ELR (cell line): ENCODE measurements at places on chromosomes 4 and X.

GRCh38 chr4:43456383-43456782 lies 563.9 kb downstream of the GRXCR1 start:
- DNase-seq, result peak; percentile 81

DNA sequence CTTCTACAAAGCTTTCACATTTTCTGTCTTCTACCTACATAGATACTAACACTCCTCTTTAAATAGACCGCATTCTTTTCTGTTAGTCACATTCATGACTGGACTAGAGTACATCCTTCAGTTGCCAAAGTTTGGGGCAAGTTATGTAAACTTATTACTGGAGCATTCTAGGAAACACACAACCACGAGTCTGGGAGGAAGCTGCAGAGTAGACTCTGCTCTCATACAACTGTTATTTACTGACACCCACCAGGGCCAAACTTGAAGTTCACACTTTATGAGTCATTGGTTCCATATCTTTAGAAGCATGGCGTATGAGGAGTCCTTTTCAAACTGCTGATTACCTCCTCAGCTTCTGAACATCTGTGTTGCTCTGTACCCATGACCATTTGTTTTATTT lies 87.0 kb downstream of the RNF150 start:
- DNase-seq, result peak; percentile 70

- peak; percentile 23 for DNase-seq
Measured at GRCh38 chr4:107740950-107741701, 21.1 kb upstream of the PAPSS1 start.

DNA sequence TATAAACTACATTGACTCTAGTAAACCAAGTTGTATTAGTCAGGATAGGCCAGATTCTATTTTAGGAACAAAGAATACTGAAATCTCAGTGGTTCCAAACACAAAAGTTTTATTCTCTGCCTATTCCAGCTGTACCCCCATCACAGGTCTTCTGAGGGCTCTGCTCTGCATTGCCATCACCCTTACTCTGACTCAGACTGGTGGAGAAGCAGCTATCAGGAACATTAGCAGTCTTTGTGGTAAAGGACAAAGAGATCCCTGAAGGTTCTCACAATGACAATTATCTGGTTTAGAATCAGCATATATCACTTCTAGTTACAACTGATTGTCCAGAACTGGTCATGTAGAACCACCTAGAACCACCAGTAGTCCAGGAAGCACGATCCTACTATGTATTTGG lies 251.1 kb downstream of the GLUD2 start:
- no peak for DNase-seq

DNA sequence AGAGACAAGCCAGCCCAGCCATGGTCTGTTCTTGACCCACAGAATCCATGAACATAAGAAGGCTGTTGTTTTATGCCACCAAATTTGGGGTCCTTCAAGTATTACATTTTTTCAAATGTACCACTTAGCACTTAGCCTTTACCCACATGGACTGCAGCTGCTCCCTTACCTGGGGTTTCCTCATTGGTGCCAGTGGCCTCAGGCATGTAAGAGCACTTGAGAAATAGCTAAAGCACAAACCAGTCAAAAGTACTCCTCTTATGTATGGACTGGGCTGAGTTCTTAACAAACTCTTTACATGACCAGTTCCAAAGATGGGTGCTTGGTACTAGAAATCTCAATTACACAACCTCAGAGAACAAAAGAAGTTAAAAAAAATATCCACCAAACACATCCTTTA lies 77.6 kb upstream of the MAP3K15 start:
- DNase-seq, result no peak

DNA sequence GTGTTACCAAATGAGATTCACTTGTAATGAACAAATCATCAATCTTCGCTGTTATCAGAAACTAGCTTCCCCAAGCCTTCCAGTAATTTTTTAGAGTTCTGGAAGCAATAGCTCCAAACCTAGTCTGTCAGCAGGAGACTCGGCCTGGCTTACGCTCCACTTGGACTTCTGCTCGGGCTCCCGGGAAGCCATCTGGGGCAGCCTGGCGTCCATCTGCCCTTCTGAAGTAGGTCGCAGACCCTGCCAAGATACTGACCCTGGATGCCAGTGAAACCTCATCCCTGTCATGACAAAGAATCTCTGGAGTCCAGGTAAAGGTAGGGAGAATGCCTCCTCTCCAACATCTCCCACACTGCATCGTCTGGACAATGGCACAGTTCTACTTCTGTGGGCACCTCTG lies 493.8 kb upstream of the ZFP42 start:
- no peak for DNase-seq

- no peak for DNase-seq
Measured at GRCh38 chr4:90495936-90496335, 368.7 kb downstream of the CCSER1 start.

DNA sequence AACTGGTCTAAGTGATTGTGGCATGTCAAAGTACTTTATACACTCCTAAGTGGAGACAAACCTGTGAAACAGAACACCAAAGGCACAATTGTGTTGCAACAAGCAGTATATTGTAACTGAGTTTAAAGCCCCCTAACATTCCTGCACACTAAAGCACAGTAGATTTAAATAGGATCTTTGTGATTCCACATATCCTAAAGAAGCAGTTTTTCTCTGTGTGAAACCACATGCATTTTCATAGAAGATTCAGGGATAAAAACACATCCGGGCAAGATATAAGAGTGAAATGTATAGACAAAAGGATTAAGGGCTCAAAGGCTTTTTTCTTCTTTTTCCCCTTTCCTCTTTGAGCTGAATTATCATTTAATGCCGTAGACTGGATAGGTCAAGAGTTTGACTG lies 82.2 kb downstream of the ANK2 start:
- DNase-seq, result no peak

- no peak for DNase-seq
Measured at GRCh38 chr4:45701621-45702020, 422.2 kb downstream of the GABRG1 start.

GRCh38 chrX:130738638-130739195 lies 164.3 kb downstream of the ENOX2 start:
- no peak for DNase-seq

DNA sequence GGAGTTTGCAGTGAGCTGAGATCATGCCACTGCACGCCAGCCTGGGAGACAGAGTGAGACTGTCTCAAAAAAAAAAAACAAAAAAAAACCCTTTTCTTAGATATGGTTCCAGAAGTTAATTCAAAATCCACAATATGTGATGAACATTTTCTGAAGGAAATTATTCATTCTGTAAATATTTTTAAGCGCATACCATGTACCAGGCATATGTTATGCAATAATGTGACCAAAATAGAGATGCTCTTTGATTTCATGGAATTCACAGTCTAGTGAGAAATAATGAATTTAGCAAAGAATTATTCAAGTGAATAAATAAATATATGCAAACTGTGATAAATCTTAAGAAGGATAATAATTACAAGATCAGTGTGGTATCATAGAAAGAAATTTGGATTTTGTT lies 174.7 kb downstream of the GC start:
- DNase-seq, result peak; percentile 38

- no peak for DNase-seq
Measured at GRCh38 chr4:176645246-176645960, 147.3 kb downstream of the VEGFC start.

DNA sequence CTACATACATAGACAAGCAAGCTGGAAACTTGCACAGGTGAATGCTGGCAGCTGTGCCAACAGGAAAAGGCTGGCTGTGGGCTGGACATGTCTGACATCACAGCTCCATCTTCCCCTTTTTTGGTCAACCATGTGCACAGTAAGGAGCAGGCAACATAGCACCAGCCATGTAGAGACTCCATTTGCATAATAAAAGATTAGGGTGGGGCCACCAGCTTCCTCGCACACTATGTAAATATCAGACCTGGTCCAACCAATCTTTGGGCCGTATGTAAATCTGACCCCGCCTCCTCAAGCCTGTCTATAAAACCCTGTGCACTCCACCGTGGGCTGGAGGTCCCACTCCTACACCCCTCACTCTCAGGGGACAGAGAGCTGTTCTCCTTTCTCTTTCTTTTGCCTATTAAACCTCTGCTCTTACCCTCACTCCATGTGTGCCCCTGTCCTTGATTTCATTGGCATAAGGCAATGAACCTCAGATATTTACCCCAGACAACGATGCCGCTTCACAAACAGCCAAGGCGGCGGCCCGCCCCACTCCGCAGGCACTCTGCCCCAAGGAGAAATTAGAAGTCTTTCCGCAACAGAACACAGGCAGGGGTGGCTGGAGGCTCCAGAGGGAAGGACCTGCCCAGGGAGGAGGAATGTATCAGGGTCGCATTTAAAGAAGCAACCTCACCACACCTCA lies 862.2 kb downstream of the TRIML1 start:
- no peak for DNase-seq

- no peak for DNase-seq
Measured at GRCh38 chrX:138856881-138857604, 145.5 kb upstream of the FGF13 start.

DNA sequence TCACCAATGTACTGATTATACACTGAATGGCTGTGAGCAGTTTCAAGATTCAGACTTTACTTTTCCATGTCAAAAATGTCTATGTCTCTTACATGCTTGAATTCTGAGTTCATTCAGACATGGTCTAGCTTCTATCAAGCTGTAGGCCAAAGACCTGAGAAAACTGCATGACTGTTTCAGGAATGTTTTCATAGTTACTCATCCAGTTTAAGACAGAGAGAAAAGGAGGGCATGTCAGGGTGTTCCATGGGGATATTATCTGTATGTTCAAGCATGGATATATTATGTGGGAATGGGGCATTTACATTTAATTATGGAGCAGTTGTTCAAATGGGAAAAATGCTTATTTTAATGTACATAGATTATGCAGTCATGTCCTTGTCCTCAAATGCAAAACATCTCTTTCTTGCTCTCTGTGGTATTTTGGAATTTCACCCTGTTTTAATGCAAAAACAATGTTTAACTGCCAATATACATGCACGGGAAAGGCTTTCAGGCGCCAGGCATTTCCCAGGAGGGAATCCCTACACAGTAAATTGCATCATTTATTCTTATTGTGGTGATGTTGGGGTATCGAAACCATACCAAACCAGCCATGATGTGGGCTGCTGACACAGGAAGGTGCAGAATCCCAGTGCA lies 429.1 kb upstream of the INTU start:
- DNase-seq, result peak; percentile 46

DNA sequence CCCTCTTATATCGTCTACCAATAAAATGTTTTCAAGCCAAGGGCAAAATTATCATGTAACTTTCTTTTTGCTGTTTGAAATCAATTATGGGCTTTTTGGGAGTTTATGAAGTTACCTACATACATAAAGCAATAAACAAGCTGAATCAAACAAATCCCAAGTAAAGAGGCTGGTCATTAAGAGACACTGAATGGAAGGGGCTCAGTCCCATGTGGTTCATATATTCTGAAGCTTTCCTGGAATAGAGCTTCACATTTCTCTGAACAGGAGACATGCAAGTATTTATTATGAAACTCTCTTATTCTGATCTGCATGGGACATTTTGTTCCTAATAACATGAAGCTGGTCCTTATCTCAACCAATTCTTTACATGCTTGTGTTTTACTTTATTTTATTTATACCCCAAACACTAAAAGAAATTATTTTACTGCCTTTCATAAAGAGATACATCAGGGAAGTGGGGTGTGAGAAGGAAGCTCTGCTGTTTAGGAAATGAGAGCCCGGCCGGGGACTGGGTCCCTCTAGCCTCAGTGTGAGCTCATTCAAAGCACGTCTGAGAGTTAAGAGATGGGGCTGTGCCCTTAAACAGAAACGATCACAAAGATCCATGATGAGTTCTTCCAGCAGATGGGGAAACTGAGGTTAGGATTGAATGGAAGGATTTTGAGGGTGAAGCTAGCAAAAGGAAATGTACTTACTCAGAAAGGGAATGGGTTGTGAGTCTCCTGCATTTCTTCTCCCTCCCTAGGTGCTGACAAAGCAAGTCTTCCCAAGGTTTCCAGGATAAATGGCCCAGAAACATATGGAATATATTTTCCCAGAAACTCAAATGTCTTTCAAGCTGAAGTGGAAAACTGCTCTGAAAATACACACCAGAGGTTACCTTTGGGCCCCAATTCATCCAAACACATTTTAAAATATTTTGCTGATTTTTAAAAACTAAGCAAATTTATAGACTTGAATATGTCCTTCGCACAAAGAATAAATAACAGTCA lies 93.1 kb upstream of the LNX1 start:
- DNase-seq, result no peak

DNA sequence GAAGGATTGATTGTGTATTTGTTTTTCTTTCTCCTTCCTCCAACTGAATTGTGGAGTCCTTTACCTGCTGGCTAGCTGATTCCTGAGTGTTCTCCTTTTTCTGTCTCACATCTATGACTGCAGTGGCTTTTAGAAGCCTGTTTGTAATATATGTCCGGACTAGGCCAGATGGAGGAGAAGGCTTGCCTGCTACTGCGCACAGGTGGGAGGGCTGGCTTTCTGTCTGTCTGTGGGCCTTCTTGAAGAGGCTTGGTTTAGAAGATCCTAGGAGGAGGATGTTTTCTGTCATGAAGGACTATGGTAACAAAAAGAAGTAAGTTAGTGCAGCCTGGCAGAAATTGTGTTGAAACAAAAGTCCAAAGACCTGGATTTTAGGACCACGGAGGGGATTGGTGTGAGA lies 8.5 kb downstream of the PPP1R3F start:
- no peak for DNase-seq

- DNase-seq, result no peak
Measured at GRCh38 chr4:13633671-13634070, 6.1 kb upstream of the BOD1L1 start.

DNA sequence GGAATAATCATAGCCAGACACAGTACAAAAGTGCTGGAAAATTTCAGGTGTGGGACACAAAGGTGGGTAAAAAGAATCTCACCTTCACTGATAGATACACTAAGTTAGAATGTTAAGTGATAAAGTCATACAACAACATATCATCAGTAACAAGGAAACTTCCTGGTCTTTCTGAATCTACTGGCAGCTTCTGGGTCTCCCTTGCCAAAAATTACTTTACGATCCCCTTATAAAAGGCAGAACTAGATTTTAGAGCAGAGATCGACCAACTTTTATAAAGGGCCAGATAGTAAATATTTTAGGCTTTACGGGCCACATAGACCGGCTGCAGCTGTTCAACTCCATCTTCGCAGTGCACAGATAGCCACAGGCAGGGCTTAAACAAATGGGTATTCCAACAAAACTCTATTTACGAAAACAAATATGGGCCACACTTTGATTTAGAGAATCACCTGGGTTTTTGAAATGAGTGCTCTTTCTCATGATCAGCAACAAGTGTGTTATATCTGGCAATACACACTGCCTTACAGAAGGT lies 159.9 kb downstream of the AASDH start:
- no peak for DNase-seq

GRCh38 chrX:37314531-37314930 lies 34.6 kb upstream of the PRRG1 start:
- DNase-seq, result no peak

GRCh38 chr4:155696226-155696625 lies 29.6 kb downstream of the GUCY1A1 start:
- no peak for DNase-seq

- no peak for DNase-seq
Measured at GRCh38 chr4:181018472-181018871, 1224.7 kb upstream of the TENM3 start.

GRCh38 chr4:60663769-60664168 lies 536.4 kb upstream of the ADGRL3 start:
- no peak for DNase-seq

- no peak for DNase-seq
Measured at GRCh38 chrX:41127477-41128192, 42.4 kb downstream of the USP9X start.

GRCh38 chr4:80136270-80136669 lies 61.0 kb upstream of the PRDM8 start:
- no peak for DNase-seq

- DNase-seq, result no peak
Measured at GRCh38 chr4:16207409-16207808, 18.9 kb downstream of the TAPT1 start.

- no peak for DNase-seq
Measured at GRCh38 chrX:31110657-31111056, 38.8 kb upstream of the FTHL17 start.
